Activated CD4-positive, alpha-beta T cell treated with anti-CD3 and anti-CD28 coated beads, Interleukin-2, Interleukin-4, amounts not matched to agents 100 ng/mL and 50 ng/mL, durations not matched to agents 16 hours and 8 hours (primary cell): ENCODE measurements at places on chromosomes 3 and 15.

GRCh38 chr15:25683911-25684310 lies 179.2 kb downstream of the ATP10A start:
- DNase-seq: no peak

- DNase-seq: peak; percentile 61
Measured at GRCh38 chr15:92883163-92883875, 16.8 kb upstream of the CHD2 start.

- no peak for DNase-seq
Measured at GRCh38 chr15:39338251-39338650, 242.6 kb upstream of the THBS1 start.

DNA sequence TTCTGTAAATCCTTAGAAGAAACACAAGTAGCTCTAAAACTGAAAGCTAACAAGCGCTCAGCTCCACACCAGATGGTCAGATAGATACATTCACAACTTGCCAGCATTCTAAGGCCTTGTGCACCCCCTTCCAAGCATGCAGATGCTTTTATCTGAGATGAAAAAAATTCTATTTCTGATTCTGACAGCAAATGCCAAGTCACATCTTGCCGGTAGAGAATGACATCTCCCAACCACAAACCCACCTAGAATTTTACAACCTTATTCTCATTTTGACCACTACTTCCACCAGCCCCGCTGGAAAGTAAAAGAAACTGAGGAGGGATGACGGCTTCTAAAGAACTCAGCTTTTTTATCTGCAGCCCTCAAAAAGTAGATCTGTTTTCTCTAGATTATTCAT lies 57.7 kb downstream of the SUMF1 start:
- peak; percentile 92 for DNase-seq
